Activated T-cell treated with anti-CD3 and anti-CD28 coated beads, Interleukin-2, amount 50 U/mL, for 72 hours (primary cell): ENCODE measurements at places on chromosomes 12 and 14.

DNA sequence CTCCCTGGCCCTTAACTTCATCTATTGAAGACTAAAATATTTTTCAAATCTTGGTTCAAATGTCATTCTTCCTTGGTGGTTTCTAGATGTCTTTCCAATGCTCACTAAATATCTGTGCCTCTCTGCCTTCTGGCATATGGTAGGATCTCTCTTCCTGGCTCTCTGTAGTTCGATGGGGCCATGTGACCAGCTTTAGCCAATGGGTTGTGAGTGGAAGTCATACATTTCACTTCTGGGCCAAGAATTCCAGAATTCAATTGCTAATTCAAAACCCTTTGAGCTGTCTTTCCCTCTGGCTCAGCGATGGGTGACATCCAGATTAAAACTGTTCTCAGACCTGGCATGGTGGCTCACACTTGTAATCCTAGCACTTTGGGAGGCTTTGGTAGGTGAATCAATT lies 25.8 kb upstream of the CTDSP2 start:
- DNase-seq, result no peak

GRCh38 chr14:25537846-25538455 lies 488.0 kb upstream of the STXBP6 start:
- peak; percentile 4 for DNase-seq

- no peak for DNase-seq
Measured at GRCh38 chr12:25825446-25825845, 133.0 kb upstream of the RASSF8 start.

DNA sequence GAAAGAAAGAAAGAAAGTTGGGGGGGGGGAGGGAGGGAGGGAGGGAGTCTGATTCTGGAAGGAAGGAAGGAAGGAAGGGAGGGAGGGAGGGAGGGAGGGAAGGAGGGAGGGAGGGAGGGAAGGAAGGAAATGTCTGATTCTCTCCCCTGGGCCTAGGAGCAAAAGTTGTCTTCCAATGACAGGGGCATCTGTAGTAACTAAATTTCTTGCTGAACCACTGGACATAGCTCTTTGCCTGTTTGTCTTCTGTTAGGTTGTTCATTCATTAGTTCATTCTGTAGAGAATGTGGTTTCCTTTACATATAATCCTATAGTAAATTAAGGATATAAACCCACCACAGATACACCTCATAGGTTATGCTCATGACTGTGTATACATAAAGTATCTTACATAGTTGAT lies 59.9 kb downstream of the GPR68 start:
- DNase-seq, result no peak

DNA sequence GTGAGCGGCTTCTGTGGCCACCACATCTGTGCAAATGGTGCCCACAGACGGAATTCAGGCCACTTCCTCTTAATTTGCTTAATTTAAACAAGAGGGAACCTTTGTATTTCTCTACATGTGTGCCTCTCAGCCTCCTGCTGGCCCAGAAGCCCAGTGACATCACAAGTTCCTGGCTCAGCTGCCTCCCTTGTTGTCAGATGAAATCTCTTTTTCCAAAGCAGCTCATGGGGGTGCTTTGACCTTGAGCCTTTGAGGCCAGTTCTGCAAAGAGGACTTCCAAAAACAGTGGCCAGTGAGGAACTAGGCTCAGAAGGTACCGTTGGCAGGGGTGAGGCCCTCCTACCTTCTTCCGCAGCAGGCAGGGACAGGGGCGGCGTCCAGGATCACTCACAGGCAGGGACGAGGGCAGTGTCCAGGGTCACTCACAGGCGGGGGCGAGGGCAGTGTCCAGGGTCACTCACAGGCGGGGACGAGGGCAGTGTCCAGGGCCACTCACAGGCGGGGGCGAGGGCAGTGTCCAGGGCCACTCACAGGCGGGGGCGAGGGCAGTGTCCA lies 35.0 kb upstream of the GALNT9 start:
- no peak for DNase-seq

DNA sequence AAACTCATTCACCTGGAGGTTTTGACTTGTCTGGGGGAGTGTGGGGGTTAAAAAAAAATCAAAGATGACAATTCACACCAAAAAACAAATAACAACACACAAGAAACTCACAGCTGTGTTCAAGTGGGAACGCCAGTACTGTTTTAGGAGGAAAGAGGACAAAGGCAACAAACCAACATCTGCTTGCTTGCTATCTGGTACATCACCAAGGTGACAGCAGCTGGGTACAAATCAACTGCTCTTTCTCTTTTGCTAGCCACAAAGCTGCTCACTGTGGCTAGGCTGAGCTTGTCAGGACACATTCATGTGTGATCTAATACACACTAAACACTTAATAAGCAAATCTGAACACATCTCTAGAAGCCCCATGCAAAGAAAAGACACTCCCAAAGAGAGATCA lies 128.0 kb upstream of the RAP1B start:
- DNase-seq, result peak; percentile 23

- DNase-seq, result no peak
Measured at GRCh38 chr12:113470871-113471618, 626 bp downstream of the LHX5 start.

DNA sequence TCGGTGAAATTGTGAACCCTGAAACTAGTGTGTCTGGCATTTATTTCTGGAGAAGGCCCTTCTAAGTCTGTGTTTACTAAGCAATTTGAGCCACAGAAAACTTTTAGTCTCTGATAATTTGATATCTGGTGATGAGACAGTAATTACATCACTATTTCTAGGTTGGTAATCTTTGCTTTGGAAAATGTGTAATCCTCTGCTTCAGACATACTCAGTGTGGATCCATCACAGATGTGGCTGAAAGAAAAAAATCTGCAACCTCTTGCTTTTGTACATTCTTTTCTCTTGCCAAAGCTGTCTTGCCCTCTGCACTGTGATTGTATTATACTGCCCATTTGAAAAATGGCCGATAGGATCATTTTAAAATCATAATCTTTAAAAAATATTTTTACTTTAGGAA lies 78.1 kb downstream of the PELI2 start:
- no peak for DNase-seq

GRCh38 chr14:55915456-55915855 lies 202.8 kb upstream of the PELI2 start:
- no peak for DNase-seq

DNA sequence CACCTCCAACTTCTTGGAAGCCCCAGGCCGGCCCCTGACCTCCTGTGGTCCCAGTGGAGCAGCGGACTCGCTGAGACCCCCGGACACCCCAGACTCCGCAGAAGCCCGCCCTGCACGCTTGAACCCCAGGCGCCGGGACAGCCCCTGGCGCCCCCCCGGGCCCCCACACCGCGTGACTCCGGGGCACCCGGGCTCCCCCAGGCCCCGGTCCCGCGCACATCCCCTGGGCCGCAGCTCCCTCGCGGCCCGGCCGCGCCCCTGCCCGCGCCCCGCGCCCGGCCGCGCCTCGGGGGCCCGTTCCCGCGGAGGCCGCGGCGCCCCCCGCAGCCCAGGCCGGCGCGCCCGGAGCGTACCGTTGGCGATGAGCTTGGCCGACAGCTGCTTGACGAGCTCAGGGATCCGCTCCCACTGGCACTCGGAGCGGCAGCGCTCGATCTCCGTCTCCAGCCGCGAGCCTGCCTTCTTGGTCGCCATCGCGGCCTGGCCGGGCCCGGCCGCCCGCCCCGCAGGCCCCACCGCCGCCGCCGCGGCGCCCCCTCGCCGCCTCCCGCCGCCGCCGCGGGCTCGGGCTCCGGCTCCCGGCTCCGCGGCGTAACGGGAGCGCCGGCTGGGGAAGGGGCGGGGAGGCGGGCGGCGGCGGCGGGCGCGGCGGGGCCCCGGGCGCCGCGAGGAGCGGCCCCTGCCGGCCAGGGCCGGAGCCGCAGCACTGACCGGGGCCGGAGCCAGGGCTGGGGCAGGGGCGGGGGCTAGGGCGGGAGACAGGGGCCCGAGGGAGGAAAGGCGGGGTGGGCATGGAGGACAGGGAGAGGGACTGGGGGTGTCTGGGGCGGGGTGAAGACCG lies at the start of gene TTC7B:
Gene TTC7B (minus strand): TSS at position 609 of the 841 bp plus-strand sequence. CDS start 135 bp downstream, at position 474.
- DNase-seq, result peak; percentile 36

GRCh38 chr12:6970096-6970527 lies 352 bp downstream of the PHB2 start:
- no peak for DNase-seq

- DNase-seq, result no peak
Measured at GRCh38 chr14:102863381-102863780, 59.1 kb upstream of the AMN start.

- DNase-seq, result no peak
Measured at GRCh38 chr12:3313066-3313465, 177.9 kb upstream of the PRMT8 start.

DNA sequence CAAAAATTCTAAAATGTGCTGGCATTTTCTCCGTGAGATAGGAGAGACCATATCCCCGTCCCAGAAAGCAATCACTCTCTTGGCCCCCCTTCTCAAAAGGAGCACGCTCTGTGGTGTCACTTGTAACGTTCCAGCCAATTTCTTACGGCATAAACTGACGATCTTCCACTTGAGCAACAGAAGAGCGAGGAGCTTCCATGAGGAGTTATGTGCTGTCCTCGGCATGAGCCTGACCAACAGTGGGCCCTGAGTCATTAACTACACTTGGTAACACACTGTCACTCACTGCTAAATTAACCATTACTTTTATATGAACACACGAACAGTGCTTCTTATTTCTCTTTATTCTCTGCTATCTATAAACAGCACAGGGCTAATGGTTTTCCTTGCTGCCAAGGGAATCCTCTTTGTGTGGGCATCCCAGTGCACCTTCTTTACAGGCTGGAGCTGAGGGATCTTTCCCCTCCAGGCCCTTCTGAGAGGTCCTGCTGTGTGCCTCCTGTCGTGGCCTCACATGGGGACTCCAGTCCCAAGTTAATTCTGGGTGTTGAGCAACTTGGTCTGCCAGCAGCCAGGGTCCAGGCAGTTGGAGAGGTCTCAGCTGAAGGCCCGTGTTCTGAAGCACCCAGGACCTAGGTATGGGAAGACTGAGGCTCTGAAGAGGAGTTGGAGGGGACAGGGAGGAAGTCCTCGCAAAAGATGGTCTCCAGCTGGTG lies 9.4 kb downstream of the SLC6A13 start:
- no peak for DNase-seq

DNA sequence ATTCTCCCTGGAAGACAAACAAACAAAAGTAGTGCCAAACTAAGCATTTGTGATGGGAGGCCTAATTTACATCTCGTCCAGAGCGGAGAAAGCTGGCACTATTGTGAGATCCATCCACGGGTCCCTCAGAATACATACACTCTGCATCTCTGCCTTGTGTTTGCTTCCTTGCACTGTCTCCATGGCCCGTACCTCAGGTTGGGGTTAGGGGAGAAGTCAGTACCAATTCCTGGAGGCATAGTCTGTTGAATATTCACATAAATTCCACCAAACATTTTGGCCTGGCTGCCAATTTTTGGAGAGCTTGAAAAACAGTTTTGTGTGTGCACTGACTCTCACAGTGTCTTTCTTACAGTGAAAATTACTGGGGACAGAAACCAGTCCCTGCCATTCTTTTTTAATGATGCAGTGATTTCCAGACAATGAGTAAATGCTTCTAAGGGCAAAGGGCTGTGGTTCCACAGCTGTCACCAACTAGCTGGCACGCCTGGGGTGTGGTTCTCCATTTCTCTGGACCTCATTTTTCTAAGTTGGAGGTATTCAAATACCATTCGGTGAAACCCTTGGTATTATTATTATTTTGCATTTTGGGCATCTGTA lies 119.7 kb upstream of the HIF1A start:
- no peak for DNase-seq

- DNase-seq, result no peak
Measured at GRCh38 chr12:64944966-64945365, 120.5 kb downstream of the TBC1D30 start.

DNA sequence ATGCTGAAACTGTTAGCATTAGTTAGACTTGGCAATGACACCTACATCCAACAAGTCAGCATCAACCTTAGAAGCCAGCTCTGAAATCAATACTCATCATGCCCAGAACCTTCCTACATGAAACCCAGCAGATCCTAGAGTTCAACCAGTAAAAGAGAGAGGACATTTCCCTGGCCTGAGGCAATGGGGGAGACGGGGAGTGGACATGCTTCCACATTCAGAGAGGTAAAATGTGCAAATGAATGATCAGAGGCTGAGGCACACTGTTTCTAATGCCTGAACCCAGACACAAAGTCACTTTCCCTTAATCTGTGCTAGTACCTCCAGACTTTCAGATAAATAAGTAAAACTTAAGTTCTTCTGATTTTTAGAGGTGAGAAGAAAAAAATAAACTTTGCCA lies 34.5 kb downstream of the ERO1A start:
- DNase-seq, result no peak

- no peak for DNase-seq
Measured at GRCh38 chr12:107798580-107798979, 24.1 kb downstream of the ASCL4 start.

DNA sequence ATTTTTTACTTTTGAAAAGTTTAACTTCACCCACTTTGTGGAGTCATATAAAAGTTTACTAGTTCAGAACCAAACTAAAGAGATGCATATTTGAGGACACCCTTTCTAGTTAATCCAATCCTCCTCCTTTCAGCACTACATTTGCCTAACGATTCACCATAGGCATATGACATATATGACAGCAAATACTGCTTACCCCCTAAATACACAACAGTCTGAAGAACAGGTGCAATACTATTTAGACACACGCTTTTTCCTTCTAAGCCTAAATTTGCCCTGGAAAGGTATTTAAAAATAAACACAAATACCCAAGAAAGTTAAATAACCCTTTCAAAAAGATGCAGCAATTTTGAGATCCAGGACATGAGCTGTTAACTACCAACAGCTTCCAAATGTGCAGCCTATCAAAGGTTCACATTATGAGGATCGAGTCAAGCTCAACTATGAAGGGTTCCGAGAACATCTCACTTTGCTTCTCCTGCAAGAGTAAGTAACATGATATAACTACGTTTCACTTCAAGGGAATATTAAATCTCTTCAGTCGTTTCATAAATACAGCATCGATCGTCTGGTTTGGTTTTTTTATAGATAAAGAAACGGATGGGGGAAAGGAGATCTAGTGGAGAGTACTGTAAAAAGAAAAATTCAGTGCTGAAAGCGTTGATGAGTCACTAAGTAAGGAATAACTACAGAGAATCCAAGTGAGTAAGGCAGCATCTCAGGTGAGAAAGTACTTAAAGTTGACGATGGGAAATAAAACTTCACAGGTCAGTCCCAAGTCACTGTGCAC lies 677 bp upstream of the AP4S1 start:
- no peak for DNase-seq

GRCh38 chr14:105838591-105839424 lies 312.4 kb downstream of the TMEM121 start:
- no peak for DNase-seq

GRCh38 chr14:28571636-28572035 lies 195.0 kb upstream of the FOXG1 start:
- no peak for DNase-seq
